Stimulated activated CD8-positive, alpha-beta memory T cell treated with anti-CD3 and anti-CD28 coated beads, Interleukin-4, amount 100 ng/mL, for 4 hours (primary cell): ENCODE measurements at places on chromosomes 4 and X.

DNA sequence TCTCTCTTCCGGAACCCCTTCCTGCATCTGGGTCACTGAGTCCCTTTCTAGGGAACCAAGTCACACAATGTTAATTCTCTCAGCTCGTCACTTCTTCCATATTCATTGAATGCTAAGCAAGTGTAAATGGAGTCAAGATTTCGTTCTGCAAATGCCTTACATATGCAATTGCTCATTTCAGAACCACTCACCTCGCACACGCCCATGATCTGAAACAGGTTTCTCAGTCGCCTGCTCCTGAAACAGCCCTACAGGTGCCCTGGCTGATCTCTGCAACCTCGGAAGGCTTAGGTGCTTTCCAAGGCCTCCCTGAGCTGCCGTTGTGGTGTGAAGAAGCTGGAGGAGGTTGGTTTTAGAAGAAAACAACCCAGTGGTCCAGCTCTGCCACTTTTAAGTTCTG is 100.8 kb upstream of the MSX1 start:
- DNase-seq, result no peak

DNA sequence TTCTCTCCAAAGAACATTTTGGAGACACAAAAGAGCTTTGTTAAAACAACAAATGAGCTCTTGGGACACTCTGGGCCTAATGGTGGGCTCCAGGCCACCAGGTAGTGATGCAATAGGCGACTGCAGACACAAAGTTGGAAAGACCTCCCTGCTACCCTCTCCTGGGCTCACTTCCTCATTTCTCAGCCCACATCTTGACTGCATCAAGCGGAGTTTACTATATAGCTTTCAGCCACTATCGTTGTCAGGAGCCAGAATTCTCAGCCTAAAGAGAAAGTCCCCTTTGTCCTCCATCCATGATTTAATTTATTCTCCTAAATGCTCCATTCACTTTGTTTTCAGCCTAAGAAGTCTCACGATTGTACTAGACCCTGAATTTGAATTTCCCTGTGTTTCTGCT is 114.9 kb downstream of the EFHC2 start:
- no peak for DNase-seq

- no peak for DNase-seq
Measured at GRCh38 chrX:37753384-37753783, 26.5 kb upstream of the CYBB start.

DNA sequence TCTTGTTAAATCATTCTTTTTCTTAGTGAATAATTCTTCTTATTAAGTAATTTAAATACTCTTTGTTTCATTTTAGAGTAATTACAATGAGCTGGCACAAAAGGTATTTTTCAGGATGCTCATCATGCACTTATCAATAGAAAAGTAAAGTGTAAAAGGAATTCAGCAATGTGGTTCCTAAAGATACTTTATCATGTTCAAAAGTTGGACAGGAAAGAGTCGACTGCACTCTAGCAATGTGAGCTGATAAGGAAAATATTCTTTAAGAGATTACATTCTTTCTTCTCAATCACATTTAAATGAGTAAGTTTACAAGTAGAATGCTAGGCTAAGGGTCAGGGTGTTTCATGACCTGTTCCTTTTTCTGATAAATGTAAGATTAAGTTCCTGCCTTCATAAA is 609.5 kb upstream of the FAM241A start:
- no peak for DNase-seq

DNA sequence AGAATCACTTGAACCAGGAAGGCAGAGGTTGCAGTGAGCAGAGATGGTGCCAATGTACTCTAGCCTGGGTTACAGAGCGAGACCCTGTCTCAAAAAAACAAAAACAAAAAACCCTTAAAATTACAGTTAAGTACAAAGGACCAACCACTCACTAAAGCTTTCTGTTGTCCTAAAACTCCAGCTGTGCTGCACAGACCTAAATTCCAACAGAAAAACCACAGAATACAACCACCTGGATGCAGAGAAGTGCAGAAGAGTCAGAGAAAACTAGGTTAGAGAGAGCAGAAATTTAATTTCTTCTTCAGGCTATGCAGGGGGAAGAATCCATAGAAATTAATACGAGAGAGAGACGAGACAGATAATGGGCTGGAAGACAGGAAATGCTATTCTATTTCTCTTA is 376.8 kb upstream of the CXorf51A start:
- DNase-seq, result no peak

- no peak for DNase-seq
Measured at GRCh38 chrX:133653358-133653757, 238.1 kb upstream of the GPC4 start.

GRCh38 chr4:39446483-39446841 is 12.3 kb downstream of the RPL9 start:
- DNase-seq, result no peak

DNA sequence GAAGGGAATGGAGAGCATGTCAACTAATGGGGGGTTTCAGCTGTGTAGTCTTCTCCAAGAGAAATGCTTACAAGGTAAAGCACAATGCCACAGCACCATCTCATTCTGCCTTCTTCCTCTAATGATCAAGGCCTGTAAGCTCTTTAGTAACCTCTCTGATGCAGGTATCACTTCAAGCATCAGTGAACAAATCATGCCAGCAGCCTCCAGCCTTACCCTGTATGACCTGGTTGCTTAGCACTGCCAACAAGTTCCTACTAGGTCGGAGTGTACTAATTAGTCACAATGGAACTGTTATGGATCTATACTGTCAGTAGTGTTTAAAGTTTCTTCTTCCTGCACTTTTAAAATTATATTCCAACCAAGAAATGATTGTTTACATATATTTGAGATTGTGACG is 197.7 kb downstream of the GRID2 start:
- no peak for DNase-seq

GRCh38 chr4:91846233-91846632 is 457.5 kb upstream of the GRID2 start:
- no peak for DNase-seq

- DNase-seq, result no peak
Measured at GRCh38 chr4:74426101-74426500, 18.8 kb upstream of the AREG start.

- no peak for DNase-seq
Measured at GRCh38 chr4:11469650-11470437, 41.1 kb upstream of the HS3ST1 start.

- no peak for DNase-seq
Measured at GRCh38 chrX:40012039-40012867, 85.5 kb downstream of the BCOR start.
